ENCODE measurements at places on chromosomes 5 and 9. TPM values are rescaled to one million over a fixed set of nuclear protein-coding genes. Genes with fewer than 3 reads are reported as not detected.

SETD9 gene
- total RNA-seq: 2.3 TPM

DNA sequence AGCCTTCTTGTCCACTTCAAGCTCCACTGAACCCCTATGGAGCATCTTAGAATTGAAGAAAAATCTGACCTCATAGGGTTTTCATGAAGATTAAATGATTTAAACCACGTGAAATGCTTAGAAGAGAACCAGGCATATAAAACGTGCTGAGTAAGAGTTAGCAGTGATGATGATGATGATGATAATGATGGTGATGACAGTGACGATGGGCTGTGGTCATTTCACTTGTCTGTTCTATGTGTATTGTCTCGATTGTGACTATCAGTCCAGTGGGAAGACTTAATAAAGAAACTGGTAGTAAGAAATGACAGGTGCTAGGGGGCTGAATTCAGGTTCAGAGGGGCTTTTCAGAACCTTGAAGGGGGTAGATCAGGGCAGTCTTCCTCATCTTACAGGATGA is 45.1 kb upstream of the CDKN2AIPNL start:
- H3K27ac ChIP-seq: no peak overlapping the region
- H3K4me3 ChIP-seq: no peak overlapping the region
- no peaks in the 10 kb centered on the region for H3K36me3 ChIP-seq
- no peak for DNase-seq
- no peaks in the 10 kb centered on the region for H3K27me3 ChIP-seq
- no peaks in the 10 kb centered on the region for H3K4me1 ChIP-seq

GRCh38 chr5:89281766-89282553 is 399.0 kb upstream of the MEF2C start:
- H3K4me1 ChIP-seq: no peaks in the 10 kb centered on the region
- H3K36me3 ChIP-seq: no peaks in the 10 kb centered on the region
- no peak overlapping the region for H3K4me3 ChIP-seq
- DNase-seq: no peak

GRCh38 chr5:96065685-96066385 is 104.2 kb upstream of the ELL2 start:
- DNase-seq: no peak
- H3K4me3 ChIP-seq: no peak overlapping the region
- no peaks in the 10 kb centered on the region for H3K36me3 ChIP-seq
- no peaks in the 10 kb centered on the region for H3K27me3 ChIP-seq

GHR gene
- not detected for total RNA-seq

GRCh38 chr5:39880985-39881384 is 456.2 kb upstream of the DAB2 start:
- H3K36me3 ChIP-seq: no peaks in the 10 kb centered on the region
- H3K27ac ChIP-seq: no peak overlapping the region

Data from CD4-positive, alpha-beta T cell (primary cell).